ENCODE measurements at places on chromosomes 16 and 17.
A peak's percentile ranks its signal among the peaks of the same experiment; 100 is the strongest.

DNA sequence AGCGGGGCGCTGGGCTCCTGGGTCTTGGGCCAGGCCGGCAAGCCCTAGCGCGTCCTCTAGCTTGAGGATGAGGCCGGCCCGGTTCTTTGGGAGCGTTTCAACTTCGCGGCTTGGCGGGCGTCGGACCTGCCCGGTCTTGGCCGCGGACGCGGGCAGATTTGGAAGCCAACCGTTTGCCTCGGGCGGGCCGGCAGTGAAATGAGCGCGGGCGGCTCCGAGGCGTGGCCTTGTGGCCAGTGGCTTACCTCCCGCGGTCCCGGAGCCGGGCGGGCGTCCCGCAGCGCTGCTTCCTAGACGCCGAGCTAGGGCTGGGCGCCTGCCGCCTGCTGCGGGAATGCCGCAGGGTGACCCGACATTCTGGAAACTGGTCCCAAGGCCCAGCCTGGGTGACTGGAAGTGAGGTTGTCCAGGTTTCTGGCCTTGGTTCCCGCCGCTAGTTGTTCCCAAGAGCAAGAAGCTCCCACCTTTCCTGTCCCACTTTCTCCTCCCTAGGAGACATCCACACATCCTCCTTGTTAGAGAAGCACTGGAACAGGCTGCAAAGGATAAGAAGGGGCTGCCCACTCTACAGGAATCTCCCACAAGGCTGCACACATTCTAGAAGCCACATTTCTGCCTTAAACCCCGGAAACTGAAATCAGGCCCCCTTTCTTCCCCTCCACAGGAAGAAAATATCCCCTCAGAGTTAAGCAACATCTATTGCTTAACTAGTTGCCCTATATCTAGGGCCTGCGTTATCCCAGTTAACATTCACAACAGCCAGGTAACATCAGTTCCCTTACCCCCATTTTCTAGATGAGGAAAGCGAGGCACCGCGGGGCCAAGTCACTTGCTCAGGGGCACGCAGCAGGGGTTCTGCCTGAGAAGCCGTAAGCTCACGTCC, 4.5 kb upstream of the CBX8 start:
- no peak for DNase-seq

- no peak for DNase-seq
Observed at GRCh38 chr17:11551442-11551841, 46.8 kb upstream of the DNAH9 start.

- DNase-seq: no peak
Observed at GRCh38 chr17:67227488-67227887, 17.5 kb downstream of the HELZ start.

- no peak for DNase-seq
Observed at GRCh38 chr17:72005332-72006163, 115.3 kb upstream of the SOX9 start.

- no peak for DNase-seq
Observed at GRCh38 chr17:66527335-66527734, 224.9 kb downstream of the PRKCA start.

DNA sequence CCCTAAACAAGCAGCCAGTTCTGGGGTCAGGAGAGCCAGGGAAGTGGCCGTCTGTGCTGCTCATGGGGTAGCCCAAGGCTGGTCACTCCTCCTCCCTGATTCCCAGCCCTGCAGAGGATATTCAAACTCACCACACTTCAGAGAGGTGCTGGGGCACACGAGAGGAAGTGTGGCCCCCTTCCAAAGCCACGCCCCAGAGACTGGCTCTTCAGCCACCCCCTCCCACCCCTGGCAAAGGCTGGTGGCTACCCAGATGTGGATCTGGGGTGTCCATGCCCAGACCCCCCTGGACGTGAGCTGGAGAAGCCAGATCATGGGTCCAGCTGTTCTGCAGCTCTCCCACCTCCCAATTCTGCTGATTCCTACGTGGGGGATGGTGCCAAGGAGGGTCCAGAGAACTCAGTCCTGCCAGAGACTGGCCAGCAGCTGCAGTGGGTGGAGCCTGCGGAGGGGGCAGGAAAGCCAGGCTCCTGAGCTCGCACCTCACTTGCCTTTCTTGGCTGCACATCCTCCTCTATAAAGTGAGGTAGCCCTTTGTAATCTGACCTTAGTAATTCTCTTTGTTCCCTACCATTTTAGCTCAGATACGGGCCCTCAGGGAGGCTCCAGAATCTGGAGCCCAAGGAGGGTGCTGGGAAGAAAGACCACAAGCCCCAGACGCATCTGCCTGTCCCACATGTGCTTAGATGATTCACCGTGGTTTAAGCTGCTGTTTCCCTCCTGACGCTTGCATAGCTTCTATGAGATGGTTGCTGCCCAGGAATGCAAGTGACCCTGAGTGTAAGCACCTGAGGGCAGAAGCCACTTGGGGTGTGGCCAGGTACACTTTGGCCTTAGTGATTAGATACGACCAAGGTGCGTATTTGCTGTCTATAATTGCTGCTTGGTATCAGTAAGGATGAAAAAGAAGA, 15.3 kb downstream of the SDK2 start:
- no peak for DNase-seq

- DNase-seq: no peak
Observed at GRCh38 chr17:57784226-57784895, 39.3 kb upstream of the CCDC182 start.

- DNase-seq: peak; percentile 85
Observed at GRCh38 chr16:68520649-68521086, 18.4 kb upstream of the ZFP90 start.

GRCh38 chr16:20271893-20272292, 55.4 kb downstream of the GP2 start:
- no peak for DNase-seq

DNA sequence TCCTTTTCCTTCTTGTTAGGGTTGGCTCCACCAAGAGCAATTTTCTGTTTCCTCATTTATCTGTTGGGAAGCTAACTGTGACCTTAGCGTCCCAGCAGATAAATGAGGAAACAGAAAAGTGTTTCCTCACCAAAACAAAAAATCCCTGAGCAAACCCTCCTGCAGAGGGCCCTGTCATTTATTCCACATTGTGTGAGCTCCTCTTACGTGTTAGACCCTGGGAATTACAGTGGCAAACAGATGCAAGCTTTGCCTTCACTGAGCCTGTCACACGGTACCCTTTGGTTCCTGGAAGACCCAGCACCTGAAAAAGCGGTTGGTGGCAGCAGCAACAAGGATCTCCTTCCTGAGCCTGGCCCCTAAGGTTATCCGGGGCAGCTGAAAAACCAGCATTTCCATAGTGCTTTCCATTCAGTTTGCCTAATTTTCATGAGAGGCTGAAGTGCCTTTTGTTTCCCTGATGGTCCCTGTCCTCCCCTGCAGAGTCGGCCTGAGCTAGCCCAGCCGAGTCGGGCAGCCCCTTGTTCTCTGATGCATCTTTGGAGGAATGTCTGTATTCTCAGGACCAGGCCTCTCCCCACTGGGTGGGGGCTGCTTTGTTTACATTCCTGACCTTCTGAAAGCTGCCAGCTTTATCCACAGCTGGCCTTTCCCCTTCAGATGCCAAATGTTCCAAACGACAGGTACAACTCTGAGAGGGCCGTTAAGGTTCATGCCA, 34.7 kb downstream of the YPEL2 start:
- DNase-seq: no peak

GRCh38 chr17:16348586-16348985, 4.7 kb downstream of the CENPV start:
- DNase-seq: no peak
